Karpas-422 (cell line): ENCODE measurements at places on chromosomes 2 and 18.

GRCh38 chr2:68291314-68291713, 28.4 kb downstream of the CNRIP1 start:
- no peak for DNase-seq

GRCh38 chr2:223945755-223946154, 620 bp upstream of the WDFY1 start:
- no peak for DNase-seq

DNA sequence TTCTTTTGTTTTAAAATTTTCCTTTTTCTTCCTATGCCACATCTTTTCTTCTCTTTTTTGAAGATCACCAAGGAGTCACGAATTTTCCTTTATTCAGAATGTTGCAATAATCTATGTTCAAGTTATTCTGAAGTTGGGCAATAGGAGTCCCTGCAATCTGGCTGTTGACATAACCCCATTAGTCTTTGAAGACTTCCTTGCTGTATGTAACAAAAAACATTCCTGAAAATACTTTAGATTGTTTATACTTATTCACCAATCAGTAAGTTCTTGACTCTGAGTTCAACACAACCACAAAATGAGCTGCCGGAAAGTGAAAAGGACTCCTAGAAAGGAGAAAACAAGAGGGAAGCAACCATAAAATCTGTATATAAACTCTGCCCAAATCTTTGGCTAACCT, 62.8 kb downstream of the TMEM237 start:
- no peak for DNase-seq

DNA sequence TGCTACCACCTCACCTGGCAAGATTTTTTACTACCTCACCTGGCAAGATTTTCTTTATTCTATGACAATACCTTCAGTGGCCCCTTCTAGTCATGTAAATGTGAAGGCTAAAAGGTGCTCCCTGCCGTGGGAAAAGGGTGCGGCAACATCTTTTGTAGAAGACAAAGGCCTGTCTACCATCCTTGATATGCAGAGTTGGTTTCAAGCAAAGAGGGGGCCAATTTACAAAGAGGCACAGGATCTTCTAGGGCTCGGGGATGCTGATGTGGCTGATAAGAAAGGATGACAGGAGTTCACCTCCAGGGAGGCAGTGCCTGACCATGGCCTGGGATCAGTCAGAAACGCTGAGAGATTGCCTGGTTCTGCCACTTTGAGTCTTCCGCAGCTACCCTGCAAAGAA, 165.4 kb upstream of the SLC1A4 start:
- DNase-seq: no peak

- DNase-seq: no peak
These were observed 106.3 kb upstream of the B3GNT2 start for GRCh38 chr2:62089658-62090057.

- DNase-seq: no peak
These were observed 105.5 kb downstream of the POLE4 start for GRCh38 chr2:75063906-75064305.

GRCh38 chr18:77079954-77080682, 52.5 kb downstream of the MBP start:
- DNase-seq: peak; percentile 83

GRCh38 chr2:177246000-177246399, 18.5 kb downstream of the NFE2L2 start:
- DNase-seq: peak; percentile 87

DNA sequence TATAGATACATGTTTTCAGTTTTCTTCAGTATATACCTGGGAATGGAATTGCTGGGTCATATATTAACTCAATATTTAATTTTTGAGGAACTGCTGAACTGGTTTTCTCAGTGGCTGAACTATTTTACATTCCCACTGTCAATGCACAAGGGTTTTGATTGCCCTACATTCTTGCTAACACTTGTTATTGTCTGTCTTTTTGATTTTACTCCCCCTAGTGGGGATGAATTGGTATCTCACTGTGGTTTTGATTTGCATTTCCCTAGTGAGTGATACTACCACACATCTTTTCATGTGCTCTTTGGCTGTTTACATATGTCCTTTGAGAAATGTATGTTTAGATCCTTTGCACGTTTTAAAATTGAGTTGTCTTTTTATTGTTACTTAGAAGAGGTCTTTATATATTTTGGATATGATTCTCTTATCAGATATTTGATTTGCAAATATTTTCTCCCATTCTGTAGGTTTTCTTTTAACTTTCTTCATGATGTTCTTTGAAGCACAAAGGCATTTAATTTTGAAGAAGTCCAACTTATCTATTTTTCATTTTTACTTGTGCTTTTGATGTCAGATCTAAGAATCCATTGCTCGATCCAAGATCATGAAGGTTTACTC, 36.2 kb downstream of the ASB1 start:
- DNase-seq: peak; percentile 86

DNA sequence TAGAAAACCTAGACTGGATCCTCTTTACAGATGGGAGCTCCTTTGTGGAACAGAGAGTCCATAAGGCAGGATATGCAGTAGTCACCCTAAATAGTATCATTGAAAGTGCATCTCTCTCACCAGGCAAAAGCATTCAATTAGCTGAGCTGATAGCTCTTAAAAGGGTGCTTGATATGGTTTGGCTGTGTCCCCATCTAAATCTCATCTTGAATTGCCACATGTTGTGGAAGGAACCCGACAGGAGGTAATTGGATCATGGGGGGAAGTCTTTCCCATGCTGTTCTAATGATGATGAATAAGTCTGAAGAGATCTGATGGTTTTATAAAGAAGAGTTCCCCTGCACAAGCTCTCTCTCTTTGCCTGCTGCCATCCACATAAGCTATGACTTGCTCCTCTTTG, 96.2 kb upstream of the RMP24 start:
- DNase-seq: no peak

- DNase-seq: no peak
These were observed 15.9 kb downstream of the RNF152 start for GRCh38 chr18:61876899-61877298.

- DNase-seq: peak; percentile 57
These were observed 7.6 kb downstream of the CYBRD1 start for GRCh38 chr2:171529914-171530313.

DNA sequence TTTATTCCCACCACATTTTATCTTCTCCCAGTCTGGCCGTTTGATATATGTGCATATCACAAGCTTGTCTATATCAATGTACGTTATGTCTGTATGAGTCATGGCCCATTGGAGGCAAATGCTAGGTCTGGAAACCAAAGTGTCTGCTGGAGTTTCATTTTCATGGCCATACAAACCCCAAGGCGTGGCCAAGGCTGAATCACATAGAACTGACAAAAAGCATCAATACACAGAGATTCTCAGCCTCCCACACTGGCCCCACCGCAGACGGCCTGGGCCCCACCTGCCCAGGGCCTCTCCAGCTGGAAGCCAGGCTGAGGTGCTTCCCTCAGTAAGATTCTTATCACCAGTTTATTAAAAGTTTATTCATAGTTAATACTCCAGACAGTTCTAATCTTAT, 40.5 kb upstream of the SALL3 start:
- no peak for DNase-seq

GRCh38 chr2:52383541-52383940, 1351.6 kb upstream of the NRXN1 start:
- no peak for DNase-seq

GRCh38 chr2:144596073-144596871, 76.4 kb upstream of the ZEB2 start:
- peak; percentile 71 for DNase-seq

- no peak for DNase-seq
These were observed 101.9 kb downstream of the PRKCE start for GRCh38 chr2:45753381-45753780.

- no peak for DNase-seq
These were observed 31.9 kb upstream of the SNED1 start for GRCh38 chr2:240966457-240966905.

DNA sequence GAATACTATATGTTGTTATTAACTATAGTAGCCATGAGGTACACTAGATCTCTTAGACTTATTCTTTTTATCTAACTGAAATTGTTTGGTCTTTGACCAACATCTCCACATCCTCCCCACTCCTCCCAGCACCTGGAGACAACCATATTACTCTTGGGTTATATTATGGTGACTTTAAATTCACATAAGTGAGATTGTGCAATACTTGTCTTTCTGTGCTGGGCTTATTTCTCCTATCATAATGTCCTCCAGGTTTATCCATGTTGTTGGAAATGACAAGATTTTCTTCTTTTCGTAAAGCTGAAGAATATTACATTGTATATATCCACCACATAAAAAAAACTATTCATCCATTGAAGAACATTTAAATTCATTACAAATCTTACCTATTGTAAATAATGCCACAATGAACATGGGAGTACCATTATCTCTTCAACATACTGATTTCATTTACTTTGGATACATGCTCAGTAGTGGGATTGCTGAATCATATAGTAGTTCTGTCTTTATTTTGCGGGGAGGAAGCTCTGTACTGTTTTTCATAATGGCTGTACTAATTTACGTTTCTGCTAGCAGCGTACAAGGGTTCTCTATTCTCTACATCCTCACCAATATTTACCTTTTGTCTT, 159.2 kb upstream of the SCN7A start:
- no peak for DNase-seq

GRCh38 chr2:70921839-70922234, 13.9 kb upstream of the ATP6V1B1 start:
- no peak for DNase-seq

- DNase-seq: peak; percentile 80
These were observed 722 bp downstream of the APOB start for GRCh38 chr2:21042958-21043743.

DNA sequence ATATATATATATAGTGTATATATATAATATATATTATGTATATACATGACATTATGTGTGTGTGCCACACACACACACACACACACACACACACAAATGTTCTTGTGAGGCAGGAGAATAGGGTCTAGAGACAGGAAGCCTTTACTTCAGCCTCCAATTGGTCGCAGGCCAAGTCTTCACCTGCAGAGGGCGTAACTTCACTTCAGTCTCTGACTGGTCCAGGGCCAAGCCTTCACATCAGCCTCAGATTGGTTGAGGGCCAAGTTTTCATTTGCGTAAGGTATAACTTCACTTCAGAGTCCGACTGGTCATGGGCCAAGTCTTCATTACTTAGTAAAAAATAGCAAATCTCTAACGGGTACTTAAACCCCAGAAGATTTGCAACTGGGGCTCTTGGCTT, 13.2 kb upstream of the SS18 start:
- DNase-seq: peak; percentile 79

GRCh38 chr2:208103616-208104015, 20.7 kb downstream of the CRYGD start:
- DNase-seq: no peak

DNA sequence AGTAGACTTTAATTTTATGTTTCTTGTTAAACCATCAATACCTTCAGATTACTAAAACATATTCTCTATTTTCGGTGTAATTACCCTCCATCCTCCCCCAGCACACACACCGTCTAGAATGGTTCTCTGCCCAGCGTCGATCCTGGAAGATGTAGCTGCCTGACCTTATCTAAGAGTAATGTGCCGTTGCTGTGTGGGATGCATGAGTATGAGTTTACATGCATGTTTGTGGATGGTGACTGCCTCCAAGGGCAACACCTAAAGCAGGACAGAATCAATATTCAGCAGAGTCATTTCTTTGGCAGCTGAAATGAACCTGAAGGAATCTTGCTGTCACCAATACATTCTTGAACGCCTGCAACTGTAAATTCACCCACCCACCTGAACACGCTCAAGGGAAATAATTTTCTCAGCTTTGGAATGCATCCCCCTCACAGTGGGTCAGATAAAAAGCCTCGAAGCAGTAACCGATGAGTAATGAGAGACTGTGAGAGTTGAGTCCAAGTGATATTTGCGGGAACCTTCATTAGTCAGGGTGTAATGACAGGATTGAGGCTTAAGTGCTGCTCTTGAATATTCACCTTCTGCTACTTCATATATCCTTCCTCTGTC, 155.8 kb upstream of the RND3 start:
- no peak for DNase-seq

GRCh38 chr18:22964116-22964515, 31.0 kb downstream of the RBBP8 start:
- no peak for DNase-seq

DNA sequence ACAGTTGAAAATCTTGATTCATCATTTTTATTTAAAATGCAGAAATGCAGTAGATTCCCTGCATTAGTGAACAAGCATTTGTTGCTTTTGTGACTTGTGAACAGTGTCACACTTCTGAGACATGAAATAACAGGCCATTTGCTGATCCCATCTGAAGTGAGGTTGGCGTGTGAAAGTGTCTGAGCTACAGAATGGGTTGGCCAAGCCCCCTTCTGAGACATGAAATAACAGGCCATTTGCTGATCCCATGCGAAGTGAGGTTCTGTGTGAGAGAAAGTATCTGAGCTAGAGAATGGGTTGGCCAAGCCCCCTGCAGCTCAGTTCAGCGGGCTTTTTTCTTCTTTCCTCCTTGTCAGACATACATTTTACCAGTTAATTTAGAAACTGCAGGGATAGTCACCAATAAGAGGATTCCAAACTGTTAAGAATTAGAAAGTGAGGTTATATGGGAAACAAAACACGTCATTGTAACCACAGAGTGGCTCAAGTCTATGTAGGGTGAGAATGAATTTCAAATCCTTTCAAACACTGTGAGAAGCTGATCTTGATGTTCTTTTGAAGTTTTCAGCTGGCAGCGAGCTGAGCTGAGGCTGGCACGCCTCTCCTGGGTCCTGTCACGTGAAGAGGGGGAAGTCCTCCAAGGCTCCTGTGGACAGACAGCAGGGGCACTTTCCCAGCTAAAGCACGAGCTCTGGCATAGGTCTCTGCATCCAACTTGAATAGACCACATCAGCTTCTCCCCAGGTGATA, 339.2 kb upstream of the SALL3 start:
- DNase-seq: no peak

- peak; percentile 53 for DNase-seq
These were observed 32.0 kb upstream of the GPR55 start for GRCh38 chr2:230956827-230957755.

- DNase-seq: no peak
These were observed 220.8 kb upstream of the GALNT5 start for GRCh38 chr2:157036726-157037125.

DNA sequence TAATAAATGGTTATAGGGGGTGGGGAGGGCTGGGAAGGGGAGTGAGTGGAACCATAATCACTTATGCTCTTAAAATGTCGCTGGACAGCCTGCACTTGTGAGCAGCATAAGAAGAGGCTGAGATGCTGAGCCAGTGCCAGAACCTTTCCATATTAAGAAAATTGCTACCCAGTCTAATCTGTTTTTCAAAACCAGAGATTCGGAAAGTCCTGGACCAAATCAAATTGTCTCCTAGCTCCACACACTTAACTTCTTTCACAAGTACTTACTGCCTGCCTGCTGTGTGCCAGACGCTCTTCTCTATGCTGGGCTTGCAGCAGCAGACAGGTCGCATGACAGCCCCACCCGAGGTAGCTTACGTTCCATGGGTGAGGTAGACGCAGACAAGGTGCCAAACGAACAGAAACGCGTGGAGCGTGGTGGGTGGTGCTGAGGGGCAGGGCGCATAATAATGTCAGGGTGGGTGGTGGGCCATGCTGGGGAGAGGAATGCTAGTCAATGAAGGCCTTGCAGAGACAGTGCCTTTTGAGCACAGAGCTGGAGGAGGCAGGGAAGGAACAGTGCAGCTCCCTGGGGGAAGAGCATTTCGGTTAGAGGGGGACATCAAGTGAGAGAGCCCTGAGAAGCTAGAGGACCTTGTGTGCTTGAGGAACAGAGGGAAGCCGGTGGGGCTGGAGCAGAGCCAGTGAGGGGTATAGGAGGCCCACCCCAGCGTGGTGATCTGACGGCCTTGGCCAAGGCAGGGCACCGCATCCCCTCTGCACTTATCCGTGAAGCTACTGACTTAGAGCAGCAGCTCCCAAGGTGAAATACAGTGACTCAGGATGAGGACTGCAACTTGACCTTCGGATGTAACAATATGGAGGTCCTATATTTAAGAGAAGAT, 123.5 kb upstream of the DAPL1 start:
- no peak for DNase-seq

GRCh38 chr2:127320586-127321275, 26.8 kb upstream of the ERCC3 start:
- no peak for DNase-seq
